Left lobe of liver (tissue), 2 donors: ENCODE measurements at places on chromosomes 3 and 15. TPM values are rescaled to one million over a fixed set of nuclear protein-coding genes. Genes with fewer than 3 reads are reported as not detected.

The POLQ gene
- total RNA-seq: 0.23 TPM

The EFCC1 gene
- 0.53 TPM for total RNA-seq

The EIF4E3 gene
- 7.6 TPM for total RNA-seq

DNA sequence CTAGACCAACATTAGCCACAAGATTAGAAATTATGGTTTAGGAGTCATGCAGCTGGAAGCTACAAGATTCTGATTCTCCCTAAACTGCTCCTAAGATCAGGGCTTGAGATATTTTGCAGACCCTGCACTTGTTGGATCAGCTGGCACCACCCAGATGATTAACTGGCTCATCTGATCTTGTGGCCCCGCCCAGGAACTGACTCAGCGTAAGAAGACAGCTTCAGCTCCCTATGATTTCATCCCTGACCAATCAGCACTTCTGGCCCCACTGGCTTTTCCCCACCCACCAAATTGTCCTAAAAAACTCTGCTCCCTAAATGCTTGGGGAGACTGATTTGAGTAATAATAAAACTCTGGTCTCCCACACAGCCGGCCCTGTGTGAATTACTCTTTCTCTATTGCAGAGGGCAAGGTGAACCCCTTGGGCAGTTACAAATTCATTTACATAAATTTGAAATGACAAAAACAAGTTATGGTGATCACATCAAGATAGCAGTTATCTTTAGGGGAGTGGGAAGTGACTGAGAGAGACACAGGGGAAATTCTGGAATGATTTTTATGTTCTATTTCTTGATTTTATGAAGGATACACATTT, 76.5 kb downstream of the CD200R1L start:
- no peak for DNase-seq

- DNase-seq: no peak
These were observed 53.1 kb downstream of the TCF12 start for GRCh38 chr15:56971571-56971970.

DNA sequence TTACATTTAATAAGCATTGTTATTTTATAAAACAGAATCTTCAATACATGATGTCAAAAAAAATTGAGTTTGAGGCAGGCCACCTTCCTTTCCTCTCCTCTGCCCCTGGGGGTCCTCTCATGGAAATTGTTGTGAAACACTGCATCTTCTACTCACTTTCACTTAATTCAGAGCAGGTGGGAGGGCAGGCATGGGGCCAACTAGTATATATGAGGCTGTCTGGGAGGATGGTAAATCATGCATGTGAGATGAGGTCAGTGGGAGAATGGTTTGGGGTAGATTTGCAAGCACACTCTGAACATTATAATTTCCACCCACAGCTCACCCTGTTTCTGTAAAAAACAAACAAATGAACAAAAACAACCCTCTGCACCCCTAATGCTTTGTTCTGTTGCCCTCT, 10.4 kb upstream of the CCDC14 start:
- no peak for DNase-seq

- DNase-seq: no peak
These were observed 79.2 kb downstream of the CD47 start for GRCh38 chr3:108011616-108012015.
